ENCODE measurements at places on chromosomes 1 and 21. TPM values are rescaled to one million over a fixed set of nuclear protein-coding genes. Genes with fewer than 3 reads are reported as not detected.
A peak's percentile ranks its signal among the peaks of the same experiment; 100 is the strongest.

GRCh38 chr1:67524143-67525052, 94.2 kb upstream of the SERBP1 start:
- H3K4me3 ChIP-seq, result no peak overlapping the region
- H3K4me1 ChIP-seq, result peaks cover 9% of the 10 kb centered on the region
- DNase-seq, result peak; percentile 55
- H3K36me3 ChIP-seq, result no peaks in the 10 kb centered on the region
- H3K27me3 ChIP-seq, result no peaks in the 10 kb centered on the region

DNA sequence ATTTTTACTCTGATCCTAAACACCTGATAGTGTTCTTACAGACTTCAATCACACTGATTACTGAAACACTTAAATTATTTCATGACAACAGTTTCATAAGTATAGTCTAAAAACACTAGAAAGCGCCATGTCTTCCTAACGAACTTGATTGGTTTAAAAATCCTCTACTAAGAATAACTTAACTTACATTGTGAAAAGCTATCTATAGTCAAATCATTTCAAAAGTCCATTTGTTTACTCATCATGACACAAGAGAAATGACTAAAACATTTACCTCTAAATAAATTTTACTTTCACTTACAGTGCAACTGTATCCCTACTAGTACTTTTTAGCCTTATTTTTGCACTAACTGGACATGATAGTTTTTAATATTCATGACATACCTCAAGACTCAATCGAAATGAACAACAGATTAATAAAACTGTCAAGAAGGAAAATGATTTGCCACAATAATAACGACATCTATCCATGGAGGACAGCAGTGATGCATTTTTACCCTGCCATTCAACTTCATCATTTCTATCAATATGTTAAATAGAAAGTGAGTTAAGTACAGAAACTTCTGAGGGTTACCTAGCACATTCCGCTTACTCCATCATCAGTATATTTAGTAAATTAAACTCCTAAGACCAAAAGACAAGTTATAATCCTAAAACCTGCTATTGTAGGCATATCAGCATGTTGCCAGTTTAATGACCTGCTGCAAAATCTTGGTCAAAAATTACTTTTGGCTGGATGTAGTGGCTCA, 38.4 kb downstream of the AHCTF1 start:
- peaks cover 31% of the 10 kb centered on the region for H3K36me3 ChIP-seq
- no peak overlapping the region for H3K27ac ChIP-seq
- H3K4me3 ChIP-seq, result no peak overlapping the region
- H3K27me3 ChIP-seq, result no peaks in the 10 kb centered on the region

DNA sequence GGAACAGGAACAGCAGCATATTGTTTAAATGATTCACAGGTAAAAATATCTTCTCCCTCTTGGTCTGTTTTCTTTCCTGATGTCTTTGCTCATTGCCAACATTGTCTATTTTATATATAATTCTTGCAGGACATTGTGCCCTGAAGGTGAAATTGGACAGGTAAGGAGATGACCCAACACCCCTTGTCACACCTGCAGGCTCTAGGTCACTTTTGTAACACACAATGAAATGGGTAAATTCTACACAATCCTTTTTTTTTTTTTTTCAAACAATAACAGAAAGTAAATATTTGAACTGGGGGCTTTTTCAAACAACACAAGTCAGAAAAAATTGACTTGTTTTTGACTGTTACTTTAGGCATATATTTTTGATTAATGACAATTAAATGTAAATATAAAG, 62.9 kb upstream of the ERG start:
- H3K27me3 ChIP-seq, result no peaks in the 10 kb centered on the region
- no peak for DNase-seq
- no peak overlapping the region for H3K27ac ChIP-seq
- H3K36me3 ChIP-seq, result no peaks in the 10 kb centered on the region

- no peak overlapping the region for H3K27ac ChIP-seq
- no peak overlapping the region for H3K4me3 ChIP-seq
- peaks cover 8% of the 10 kb centered on the region for H3K4me1 ChIP-seq
- no peaks in the 10 kb centered on the region for H3K27me3 ChIP-seq
- DNase-seq, result no peak
- no peaks in the 10 kb centered on the region for H3K36me3 ChIP-seq
Measured at GRCh38 chr21:35921471-35921870, 138.9 kb downstream of the SETD4 start.

DNA sequence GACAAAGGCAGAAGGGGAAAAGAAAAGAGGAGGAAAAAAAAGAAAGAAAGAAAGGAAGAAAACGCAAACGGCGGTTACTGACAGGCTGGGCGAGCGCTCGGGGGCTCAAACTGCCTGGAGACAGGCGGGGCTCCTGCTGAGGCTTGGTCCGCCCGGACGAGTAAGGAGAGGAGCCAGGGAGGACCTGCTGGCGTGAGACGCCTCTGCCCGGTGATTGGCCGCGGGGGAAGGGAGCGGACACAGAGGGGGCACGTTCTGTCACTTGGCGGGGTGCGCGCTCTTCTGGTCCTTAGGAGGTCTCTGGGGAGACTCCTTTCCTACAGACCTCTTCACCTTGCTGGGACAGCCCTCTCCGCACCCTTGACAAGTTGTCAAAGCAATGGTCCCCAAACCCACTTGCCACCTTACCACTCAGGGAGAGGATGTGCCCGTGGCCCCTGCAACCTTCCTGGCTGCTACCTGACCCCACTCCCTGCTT, 791 bp upstream of the PIK3R3 start:
- peak overlapping the region; percentile 65 for H3K27ac ChIP-seq
- DNase-seq, result no peak

DNA sequence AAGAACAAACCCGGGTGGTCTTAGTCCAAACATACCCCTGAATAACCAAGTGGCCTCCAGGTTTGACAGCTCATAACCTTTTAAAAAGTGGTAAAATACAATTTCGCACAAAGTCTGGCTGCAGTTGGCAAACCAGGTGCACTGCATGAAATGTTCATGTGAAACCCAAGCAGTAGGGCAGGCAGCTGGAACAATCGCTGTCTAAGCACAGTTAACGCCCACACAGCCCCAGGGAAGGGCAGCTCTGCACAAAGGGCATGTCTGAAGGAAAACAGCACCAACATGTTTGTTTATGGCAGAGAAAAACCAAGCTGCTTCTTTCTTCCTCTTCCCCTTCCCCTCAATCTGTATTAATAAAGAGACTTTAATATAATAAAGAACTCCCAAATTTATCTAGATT, 49.5 kb downstream of the KIAA1614 start:
- peak; percentile 79 for DNase-seq
- H3K27me3 ChIP-seq, result no peaks in the 10 kb centered on the region
- H3K36me3 ChIP-seq, result no peaks in the 10 kb centered on the region
- peaks cover 16% of the 10 kb centered on the region for H3K4me1 ChIP-seq
- peak overlapping the region; percentile 69 for H3K27ac ChIP-seq
- no peak overlapping the region for H3K4me3 ChIP-seq

DNA sequence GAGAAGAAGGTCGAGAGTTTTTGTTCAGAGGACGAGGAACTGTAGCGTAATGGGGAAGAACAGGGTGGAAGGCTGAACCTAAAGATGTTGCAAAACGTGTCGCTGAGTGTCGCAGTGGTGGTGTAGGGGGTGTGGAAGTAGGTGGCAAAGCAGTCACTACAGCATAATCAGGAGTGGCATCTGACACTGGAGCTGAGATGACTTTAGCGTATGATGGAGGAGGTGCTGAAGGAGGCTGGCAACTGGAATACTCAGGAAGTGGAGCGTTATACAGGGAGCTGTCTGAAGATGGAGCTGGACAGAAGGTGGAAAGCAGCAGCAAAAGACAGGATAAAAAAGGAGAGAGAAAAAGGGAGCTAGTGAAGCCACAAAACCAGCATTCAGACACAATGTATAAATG, 89.9 kb upstream of the LBR start:
- no peak overlapping the region for H3K27ac ChIP-seq
- no peak for DNase-seq
- no peaks in the 10 kb centered on the region for H3K27me3 ChIP-seq
- H3K4me1 ChIP-seq, result no peaks in the 10 kb centered on the region
- no peak overlapping the region for H3K4me3 ChIP-seq

DNA sequence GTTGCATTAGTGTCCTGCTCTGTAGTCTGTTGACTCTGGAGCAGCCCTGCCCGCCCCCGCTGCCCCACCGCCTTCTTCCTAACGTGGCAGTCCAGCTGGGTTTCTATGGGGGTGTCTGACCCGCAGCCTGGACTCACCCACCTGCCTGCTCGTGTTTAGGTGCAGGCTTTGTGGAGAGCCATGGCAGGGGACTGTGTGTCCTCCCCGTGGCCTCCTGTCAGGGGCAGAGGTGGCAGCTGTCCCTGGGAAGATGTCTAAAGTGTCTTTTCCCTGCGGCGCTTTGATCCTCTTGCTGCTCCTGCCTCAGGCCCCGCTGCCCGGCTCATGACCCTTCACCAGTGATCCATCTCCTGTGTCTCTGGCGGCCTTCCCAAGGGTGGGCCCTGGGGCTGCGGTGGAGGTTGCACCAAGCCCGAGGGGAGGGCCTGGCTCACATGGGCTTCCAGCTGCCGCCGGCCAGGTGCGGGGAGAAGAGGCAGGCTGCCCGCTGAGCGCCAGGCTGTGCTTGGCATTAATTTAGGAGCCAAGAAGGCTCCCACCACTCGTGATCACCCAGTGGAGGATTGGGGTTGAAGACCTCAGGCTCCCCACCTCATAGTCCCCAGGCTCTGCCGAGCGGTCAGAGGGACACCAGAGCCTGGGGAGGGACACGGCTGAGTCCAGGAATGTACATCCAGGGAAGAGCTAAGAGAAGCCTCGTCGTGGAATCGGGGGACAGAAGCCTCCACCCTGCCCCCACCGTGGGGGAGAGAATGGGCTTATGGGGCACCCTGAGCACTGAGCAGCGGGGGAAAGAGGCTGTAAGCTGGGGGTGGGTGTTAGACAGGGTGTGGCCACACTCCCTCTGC, 44.1 kb downstream of the COL18A1 start:
- H3K36me3 ChIP-seq, result no peaks in the 10 kb centered on the region
- no peaks in the 10 kb centered on the region for H3K27me3 ChIP-seq
- no peak overlapping the region for H3K27ac ChIP-seq

DNA sequence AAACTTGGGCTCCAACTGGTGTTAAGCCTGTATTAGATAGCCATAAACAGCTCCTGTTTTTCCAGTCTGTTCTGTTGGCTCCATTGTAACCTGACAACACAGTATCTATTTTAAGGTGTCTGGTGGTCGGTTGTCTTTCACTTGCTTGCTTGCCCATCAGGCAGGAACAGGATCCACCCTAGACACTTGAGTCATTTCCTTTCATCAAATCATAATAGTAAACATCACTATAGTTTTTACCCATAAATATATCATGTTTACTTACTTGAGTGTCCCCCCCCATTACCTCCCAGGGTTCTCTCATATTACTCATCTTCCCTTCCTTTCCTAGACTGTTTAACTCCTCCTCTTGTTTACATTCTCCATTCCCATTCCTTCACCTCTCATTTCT, 2.9 kb downstream of the DDI2 start:
- DNase-seq, result no peak
- no peaks in the 10 kb centered on the region for H3K36me3 ChIP-seq
- H3K4me3 ChIP-seq, result no peak overlapping the region

DNA sequence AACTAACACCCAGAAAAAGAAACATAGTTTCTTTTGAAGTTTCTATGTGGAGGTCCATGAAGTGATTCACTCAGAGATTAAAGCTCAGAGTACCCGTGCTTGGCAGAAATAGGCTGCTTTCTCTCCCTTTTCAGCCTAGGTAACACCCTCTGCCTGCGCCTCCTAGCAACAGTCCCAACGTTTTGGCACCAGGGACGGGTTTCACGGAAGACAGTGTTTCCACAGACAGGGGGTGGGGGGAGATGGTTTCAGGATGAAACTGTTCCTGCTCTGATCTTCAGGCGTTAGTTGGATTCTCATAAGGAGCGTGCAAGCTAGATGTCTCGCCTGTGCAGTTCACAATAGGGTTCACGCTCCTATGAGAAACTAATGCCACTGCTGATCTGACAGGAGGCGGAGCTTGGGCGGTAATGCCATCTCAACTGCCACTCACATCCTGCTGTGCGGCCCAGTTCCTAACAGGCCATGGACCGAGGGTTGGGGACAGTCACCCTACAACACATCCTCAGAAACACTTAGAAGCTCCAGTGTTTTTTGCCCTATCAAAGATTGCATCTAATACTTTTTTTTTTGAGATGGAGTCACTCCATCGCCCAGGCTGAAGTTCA, 53.2 kb downstream of the CHML start:
- no peak overlapping the region for H3K4me3 ChIP-seq
- no peaks in the 10 kb centered on the region for H3K36me3 ChIP-seq
- H3K27ac ChIP-seq, result no peak overlapping the region
- no peak for DNase-seq

DNA sequence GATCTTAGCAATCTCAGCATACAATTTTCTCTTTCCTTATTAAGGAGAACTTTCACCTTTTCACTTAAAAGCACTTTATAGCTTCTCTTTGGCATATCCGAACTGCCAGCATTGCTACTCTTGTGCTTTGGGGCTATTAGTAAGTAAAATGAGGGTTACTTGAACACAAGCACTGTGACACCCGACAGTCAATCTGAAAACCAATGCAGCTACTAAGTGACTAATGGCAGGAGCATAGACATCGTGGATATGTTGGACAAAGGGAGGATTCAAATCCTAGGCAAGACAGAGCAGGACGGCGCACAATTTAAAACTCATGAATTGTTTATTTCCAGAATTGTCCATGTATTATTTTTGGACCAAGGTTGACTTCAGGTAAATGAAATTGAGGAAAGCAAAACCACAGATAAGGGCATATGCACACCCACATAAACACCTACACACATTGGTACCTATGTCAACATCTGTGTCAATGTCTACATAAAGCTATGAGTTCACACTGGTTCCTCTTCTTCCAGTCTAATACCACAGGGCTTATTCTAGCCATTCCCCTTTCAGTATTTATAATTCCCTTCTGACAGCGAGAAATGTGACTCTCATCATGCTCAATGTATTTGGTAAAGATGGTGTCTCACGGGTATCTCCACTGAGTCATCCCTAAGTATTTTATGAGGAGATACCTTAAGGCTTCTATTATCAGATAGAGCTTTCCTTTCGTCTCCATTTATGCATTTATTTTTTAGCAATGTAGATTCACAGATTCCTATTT, 75.3 kb upstream of the RALGPS2 start:
- H3K4me1 ChIP-seq, result no peaks in the 10 kb centered on the region
- no peak overlapping the region for H3K27ac ChIP-seq
- H3K36me3 ChIP-seq, result no peaks in the 10 kb centered on the region
- DNase-seq, result no peak
- no peak overlapping the region for H3K4me3 ChIP-seq
- no peaks in the 10 kb centered on the region for H3K27me3 ChIP-seq

GRCh38 chr1:34918977-34919561, 10.4 kb downstream of the DLGAP3 start:
- H3K4me1 ChIP-seq, result no peaks in the 10 kb centered on the region
- no peak overlapping the region for H3K4me3 ChIP-seq
- no peaks in the 10 kb centered on the region for H3K36me3 ChIP-seq

- H3K4me3 ChIP-seq, result no peak overlapping the region
- no peak for DNase-seq
- no peaks in the 10 kb centered on the region for H3K4me1 ChIP-seq
- H3K27me3 ChIP-seq, result no peaks in the 10 kb centered on the region
- no peak overlapping the region for H3K27ac ChIP-seq
- H3K36me3 ChIP-seq, result no peaks in the 10 kb centered on the region
Measured at GRCh38 chr21:22993822-22994574, 1995.8 kb downstream of the NCAM2 start.

The LORICRIN gene
- total RNA-seq, result not detected

The FAM163A gene
- total RNA-seq, result not detected

The ANGPTL1 gene
- total RNA-seq, result 79.3 TPM

The OVAAL gene
- total RNA-seq, result not detected
